ENCODE measurements at places on chromosomes 4 and X. TPM values are rescaled to one million over a fixed set of nuclear protein-coding genes. Genes with fewer than 3 reads are reported as not detected.

DNA sequence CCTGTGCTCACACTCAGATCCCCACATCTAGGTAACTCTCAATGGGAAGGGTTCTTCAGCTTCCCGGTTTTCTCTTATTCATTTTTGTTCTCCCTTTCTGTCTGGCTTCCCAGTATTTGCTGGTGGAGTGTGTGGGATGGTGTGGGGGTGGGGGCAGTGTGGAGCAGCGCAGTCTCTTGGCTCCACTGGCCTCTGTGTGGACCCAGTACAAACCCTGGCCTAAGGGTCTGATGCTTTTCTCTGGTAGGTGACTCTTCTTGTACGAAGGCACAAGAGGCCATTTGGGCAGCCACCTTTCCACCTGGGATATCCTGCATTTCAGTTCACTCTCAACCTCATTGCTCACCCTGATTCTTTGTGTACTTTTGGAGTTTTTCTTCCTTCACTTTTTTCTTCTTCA lies 71.3 kb downstream of the NBDY start:
- peak overlapping the region; percentile 64 for H3K4me3 ChIP-seq
- H3K4me1 ChIP-seq: peaks cover 42% of the 10 kb centered on the region
- H3K27me3 ChIP-seq: no peaks in the 10 kb centered on the region
- peaks cover 9% of the 10 kb centered on the region for H3K36me3 ChIP-seq
- DNase-seq: no peak

DNA sequence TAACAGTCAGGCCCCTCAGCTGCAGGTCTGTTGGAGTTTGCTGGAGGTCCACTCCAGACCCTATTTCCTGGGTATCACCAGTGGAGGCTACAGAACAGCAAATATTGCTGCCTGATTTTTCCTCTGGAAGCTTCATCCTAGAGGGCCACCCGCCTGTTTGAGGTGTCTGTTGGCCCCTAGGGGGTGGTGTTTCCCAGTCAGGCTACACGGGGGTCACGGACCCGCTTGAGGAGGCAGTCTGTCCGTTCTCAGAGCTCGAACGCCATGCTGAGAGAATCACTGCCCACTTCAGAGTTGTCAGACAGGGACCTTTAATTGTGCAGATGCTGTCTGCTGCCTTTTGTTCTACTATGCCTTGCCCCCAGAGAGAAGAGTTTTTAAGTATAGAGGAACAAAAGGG lies 160.8 kb downstream of the DKK2 start:
- no peaks in the 10 kb centered on the region for H3K27me3 ChIP-seq
- H3K4me1 ChIP-seq: no peaks in the 10 kb centered on the region
- no peak for DNase-seq
- H3K4me3 ChIP-seq: no peak overlapping the region
- H3K27ac ChIP-seq: no peak overlapping the region

The ENPEP gene
- total RNA-seq: 0.03 TPM

The BBS7 gene
- total RNA-seq: 20.2 TPM

GRCh38 chr4:29718136-29718535 lies 1002.0 kb upstream of the PCDH7 start:
- H3K36me3 ChIP-seq: no peaks in the 10 kb centered on the region
- H3K4me3 ChIP-seq: no peak overlapping the region
- H3K27ac ChIP-seq: no peak overlapping the region
- H3K27me3 ChIP-seq: no peaks in the 10 kb centered on the region

DNA sequence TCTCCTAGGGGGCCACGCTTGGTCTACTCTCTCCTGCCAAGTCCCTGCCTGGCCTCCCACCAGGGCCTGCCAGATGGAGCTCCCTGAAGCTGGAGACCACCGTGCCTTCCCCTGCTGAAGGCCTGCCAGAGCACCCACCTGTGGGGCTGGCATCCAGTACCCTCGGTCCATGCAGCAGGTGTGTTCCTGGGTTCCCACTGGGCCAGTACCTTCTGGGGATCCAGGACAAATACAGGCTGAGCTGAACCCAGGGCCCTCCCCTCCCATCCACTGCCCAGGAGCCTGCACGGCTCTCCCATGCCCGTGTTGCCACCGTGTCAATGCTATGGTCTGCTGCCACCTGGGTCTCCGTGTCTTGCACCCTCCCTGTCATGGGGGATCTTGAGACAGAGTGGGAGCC lies 68.8 kb downstream of the ABLIM2 start:
- no peaks in the 10 kb centered on the region for H3K27me3 ChIP-seq
- H3K36me3 ChIP-seq: no peaks in the 10 kb centered on the region
- no peak for DNase-seq

The ACOT9 gene
- 58.3 TPM for total RNA-seq

The RHOXF2 gene
- not detected for total RNA-seq

- no peak for DNase-seq
- H3K4me3 ChIP-seq: no peak overlapping the region
- no peaks in the 10 kb centered on the region for H3K36me3 ChIP-seq
- no peak overlapping the region for H3K27ac ChIP-seq
Measured at GRCh38 chr4:41079881-41080560, 134.3 kb downstream of the APBB2 start.

DNA sequence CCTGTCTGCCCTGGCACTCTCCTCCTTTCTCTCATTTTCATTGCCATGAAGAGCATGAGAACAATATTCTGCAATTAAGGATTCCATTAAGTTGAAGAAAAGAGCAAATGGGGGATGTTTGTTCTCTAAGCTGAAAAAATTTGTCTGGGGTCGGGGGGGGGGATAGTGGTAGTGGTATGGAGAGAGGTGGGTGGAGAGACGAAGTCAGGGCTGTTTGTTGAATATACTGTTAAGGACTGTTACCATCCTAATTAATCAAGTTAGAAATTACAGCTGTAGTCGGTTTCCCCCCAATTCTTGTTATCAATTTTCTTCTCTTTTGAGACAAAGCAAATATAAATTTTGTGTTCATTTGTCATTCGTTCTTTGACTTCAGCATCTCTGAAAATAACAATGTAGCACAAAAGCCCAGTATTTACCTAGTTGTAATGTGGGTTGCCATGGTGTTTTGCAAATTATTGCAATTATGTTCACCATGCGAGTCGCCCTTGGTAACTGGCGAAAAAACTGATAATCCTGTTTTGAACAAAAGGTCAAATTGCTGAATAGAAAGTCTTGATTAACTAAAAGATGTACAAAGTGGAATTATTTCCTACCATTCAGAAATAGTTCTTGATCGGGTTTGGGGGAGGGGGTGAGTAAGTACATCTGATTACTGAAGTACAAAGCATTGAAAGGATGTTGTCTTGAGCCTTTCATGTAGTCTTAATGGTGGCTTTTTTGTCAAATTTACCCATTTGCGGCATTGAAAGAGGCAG lies 139.1 kb downstream of the ARX start:
- H3K36me3 ChIP-seq: peaks cover 2% of the 10 kb centered on the region
- H3K27ac ChIP-seq: no peak overlapping the region
- peaks cover 4% of the 10 kb centered on the region for H3K4me1 ChIP-seq
- H3K27me3 ChIP-seq: no peaks in the 10 kb centered on the region
- no peak for DNase-seq

- no peak for DNase-seq
- H3K36me3 ChIP-seq: peaks cover 3% of the 10 kb centered on the region
- peaks cover 2% of the 10 kb centered on the region for H3K27me3 ChIP-seq
- H3K4me1 ChIP-seq: peaks cover 15% of the 10 kb centered on the region
Measured at GRCh38 chr4:139609647-139610046, 53.6 kb upstream of the SETD7 start.

Measured in activated T-helper 1 cell treated with anti-CD3 and anti-CD28 coated beads, Interleukin-12 subunit alpha, Interleukin-12 subunit beta, Interleukin-2, Interleukin-4 antibody, amounts not matched to agents 30 ng/mL and 10 ng/mL and 1 ng/mL, durations not matched to agents 14 hours and 24 hours and 36 hours (primary cell).